ENCODE measurements at places on chromosomes 4 and X. TPM values are rescaled to one million over a fixed set of nuclear protein-coding genes. Genes with fewer than 3 reads are reported as not detected.
A peak's percentile ranks its signal among the peaks of the same experiment; 100 is the strongest.

DNA sequence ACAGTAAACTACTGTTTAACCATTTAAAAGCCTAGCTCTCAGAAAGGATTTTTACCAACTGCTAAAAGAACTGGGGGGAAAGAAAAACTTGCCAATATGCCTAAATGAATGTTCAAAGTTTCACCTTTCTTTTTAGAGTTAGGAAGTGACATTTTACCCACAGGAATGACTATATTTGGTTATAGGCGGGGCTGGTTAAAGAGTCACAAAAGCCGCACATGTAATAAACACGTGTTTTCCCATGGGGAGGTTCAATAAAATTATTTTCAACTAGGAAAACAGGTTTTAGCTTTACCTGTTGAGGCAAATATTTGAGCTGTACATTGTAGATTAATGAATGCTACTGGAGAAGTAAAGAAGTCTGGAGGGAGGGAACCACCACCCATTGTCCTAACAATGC is 41.6 kb upstream of the UGDH start:
- no peak overlapping the region for H3K27ac ChIP-seq
- peaks cover 12% of the 10 kb centered on the region for H3K4me1 ChIP-seq
- no peak overlapping the region for H3K4me3 ChIP-seq
- H3K27me3 ChIP-seq, result no peaks in the 10 kb centered on the region
- no peak for DNase-seq

DNA sequence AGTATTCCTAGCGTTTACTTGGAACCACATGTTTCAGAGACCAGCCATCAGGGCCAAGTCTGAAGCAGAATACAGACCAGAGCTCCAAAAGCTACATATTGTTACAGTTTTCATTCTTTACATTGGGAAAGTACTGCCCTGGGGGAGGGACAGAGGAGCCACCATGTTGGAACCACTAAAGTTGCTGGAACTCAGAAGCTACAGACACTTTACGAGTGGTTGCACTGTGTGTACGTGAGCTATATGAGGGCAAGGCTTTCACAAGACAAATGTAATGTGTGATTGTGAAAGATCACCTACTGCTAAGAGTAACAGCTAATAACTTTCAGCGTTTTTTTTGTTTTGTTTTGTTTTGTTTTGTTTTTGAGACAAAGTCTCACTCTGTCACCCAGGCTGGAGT is 11.7 kb downstream of the GPC3 start:
- peaks cover 5% of the 10 kb centered on the region for H3K4me1 ChIP-seq
- no peak overlapping the region for H3K4me3 ChIP-seq
- DNase-seq, result no peak
- no peak overlapping the region for H3K27ac ChIP-seq
- H3K36me3 ChIP-seq, result no peaks in the 10 kb centered on the region
- no peaks in the 10 kb centered on the region for H3K27me3 ChIP-seq

DNA sequence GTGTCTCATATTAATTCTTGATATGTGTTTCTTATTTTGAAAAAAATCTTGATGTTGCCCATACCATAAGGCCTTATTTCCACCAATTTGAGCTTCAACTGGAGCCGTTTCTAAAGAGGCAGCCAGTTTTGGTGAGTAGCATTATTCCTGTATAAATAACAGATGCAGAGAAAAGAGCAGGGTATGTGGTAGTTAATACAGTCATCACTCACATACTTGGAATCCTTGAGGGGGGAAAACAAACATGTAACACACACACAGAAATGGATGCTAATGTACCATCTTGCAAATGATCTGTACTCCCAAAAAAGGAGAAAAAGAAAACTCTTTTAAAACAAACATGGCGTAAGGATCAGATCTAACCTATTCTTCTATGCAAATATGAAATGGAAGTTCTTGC is 389.7 kb downstream of the GPM6A start:
- DNase-seq, result no peak
- no peaks in the 10 kb centered on the region for H3K27me3 ChIP-seq
- peaks cover 5% of the 10 kb centered on the region for H3K36me3 ChIP-seq

DNA sequence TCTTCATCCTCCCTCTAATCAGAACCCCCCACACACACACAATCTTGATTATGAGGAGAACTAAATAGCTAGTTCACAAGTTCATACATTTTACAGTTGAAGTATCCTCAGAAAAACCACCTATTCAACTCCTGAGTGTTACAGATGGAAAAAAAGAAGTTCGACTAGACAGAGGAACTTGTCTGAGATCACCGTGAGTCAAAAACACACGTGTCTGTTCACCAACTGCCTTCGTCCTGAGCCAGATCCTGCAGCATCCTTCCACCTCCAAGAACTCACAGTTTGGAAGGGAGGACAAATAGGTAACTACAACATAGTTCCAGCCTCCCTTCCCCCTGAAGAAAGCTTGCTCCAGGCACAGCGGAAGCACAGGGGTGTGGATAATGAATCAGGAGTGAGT is 19.0 kb upstream of the IRAK1 start:
- H3K4me1 ChIP-seq, result peaks cover 52% of the 10 kb centered on the region
- no peak overlapping the region for H3K27ac ChIP-seq
- no peaks in the 10 kb centered on the region for H3K27me3 ChIP-seq
- peaks cover 5% of the 10 kb centered on the region for H3K36me3 ChIP-seq

GRCh38 chrX:97529536-97530200 is 646.0 kb downstream of the RPA4 start:
- no peak overlapping the region for H3K27ac ChIP-seq
- peaks cover 7% of the 10 kb centered on the region for H3K4me1 ChIP-seq
- H3K27me3 ChIP-seq, result no peaks in the 10 kb centered on the region
- H3K36me3 ChIP-seq, result peaks cover 10% of the 10 kb centered on the region
- no peak for DNase-seq

- no peak for DNase-seq
- H3K27ac ChIP-seq, result no peak overlapping the region
- no peak overlapping the region for H3K4me3 ChIP-seq
- H3K27me3 ChIP-seq, result no peaks in the 10 kb centered on the region
Measured at GRCh38 chr4:161248880-161249279, 914.9 kb downstream of the FSTL5 start.

DNA sequence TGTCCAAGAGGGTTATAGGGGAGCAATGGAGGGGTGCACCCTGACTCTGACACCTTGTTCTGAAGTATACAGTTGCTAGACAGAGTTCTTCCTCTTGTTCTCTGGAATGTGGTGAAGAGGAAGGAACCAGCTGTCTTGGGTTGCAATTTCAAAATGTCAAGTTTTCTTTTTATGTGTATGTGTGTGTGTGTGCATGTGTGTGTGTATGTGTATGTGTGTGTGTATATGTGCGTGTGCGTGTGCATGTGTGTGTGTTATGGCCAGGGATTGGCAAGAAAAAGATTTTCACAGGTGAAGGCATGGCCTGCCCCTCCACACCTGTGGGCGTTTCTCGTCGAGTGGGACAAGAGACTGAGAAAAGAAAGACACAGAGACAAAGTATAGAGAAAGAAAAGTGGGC is 81.6 kb upstream of the ADGRA3 start:
- no peaks in the 10 kb centered on the region for H3K4me1 ChIP-seq
- no peak for DNase-seq
- H3K36me3 ChIP-seq, result no peaks in the 10 kb centered on the region
- H3K4me3 ChIP-seq, result no peak overlapping the region
- H3K27ac ChIP-seq, result no peak overlapping the region

GRCh38 chr4:145936997-145937901 is 1.4 kb downstream of the ZNF827 start:
- peak overlapping the region; percentile 97 for H3K27ac ChIP-seq
- DNase-seq, result peak; percentile 90
- peak overlapping the region; percentile 98 for H3K4me3 ChIP-seq
- H3K36me3 ChIP-seq, result no peaks in the 10 kb centered on the region
- H3K27me3 ChIP-seq, result no peaks in the 10 kb centered on the region

DNA sequence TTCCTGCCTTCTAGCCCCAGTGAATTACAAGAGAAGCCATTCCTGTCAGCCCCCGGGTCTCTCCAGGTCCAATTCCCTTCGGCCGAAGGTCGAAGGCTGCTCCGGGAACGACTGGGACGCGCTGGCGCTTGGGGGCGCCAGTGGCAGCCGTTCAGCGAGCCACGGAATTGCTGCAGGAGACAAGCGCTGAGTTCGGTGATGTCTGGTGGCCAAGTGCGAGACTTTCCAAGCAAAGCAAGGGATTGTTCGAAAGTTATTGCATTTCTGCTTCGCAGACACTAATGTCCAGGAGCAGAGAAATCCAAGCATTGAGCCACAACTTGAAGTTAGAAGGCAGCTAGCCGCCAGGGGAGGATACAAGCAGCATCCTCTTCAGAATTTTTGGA is 1.1 kb upstream of the DKK2 start:
- peak overlapping the region; percentile 88 for H3K27ac ChIP-seq
- H3K36me3 ChIP-seq, result no peaks in the 10 kb centered on the region
- peak overlapping the region; percentile 98 for H3K4me3 ChIP-seq

GRCh38 chr4:103415801-103416200 is 217.7 kb upstream of the CENPE start:
- no peaks in the 10 kb centered on the region for H3K4me1 ChIP-seq
- H3K36me3 ChIP-seq, result no peaks in the 10 kb centered on the region
- peaks cover 12% of the 10 kb centered on the region for H3K27me3 ChIP-seq
- no peak overlapping the region for H3K4me3 ChIP-seq
- peak; percentile 25 for DNase-seq

DNA sequence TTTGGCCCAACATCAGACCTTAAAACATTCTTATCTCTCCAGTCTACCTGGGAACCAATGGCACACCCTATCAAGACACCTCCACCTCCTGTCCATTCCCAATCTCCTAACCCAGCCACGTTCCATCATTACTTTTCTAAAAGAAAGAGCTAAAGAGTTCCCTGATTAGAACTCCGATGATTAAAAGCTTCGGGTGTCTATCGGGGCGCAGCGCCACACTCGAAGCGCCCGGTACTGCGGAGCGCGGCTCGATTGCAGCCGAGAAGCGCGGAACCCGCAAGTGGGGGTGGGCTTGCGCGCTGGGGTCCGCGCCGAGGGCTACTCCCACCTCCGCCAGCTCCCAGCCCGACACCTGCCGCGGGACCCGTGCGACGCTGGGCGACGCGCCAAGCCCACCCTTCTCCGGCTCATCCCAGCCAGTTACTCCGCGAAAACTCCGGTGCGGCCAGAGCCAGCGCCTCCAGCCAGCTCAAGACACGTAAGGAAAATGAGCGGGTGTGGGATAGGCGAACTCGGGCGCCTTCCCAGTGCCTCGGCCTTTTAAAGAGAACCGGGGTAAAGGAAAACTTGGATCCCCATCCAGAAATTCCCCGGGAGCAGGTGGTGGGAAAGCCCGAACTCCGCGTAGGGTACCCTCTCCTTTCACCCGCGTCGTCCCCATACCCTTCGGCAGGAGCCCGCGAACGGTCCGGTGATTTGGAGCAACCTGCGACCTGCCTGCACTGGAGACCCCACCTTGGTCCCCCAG is 593 bp downstream of the NPY1R start:
- no peaks in the 10 kb centered on the region for H3K36me3 ChIP-seq
- peak overlapping the region; percentile 81 for H3K4me3 ChIP-seq
- peaks cover 50% of the 10 kb centered on the region for H3K27me3 ChIP-seq
- no peak for DNase-seq
- peaks cover 14% of the 10 kb centered on the region for H3K4me1 ChIP-seq
- no peak overlapping the region for H3K27ac ChIP-seq

DNA sequence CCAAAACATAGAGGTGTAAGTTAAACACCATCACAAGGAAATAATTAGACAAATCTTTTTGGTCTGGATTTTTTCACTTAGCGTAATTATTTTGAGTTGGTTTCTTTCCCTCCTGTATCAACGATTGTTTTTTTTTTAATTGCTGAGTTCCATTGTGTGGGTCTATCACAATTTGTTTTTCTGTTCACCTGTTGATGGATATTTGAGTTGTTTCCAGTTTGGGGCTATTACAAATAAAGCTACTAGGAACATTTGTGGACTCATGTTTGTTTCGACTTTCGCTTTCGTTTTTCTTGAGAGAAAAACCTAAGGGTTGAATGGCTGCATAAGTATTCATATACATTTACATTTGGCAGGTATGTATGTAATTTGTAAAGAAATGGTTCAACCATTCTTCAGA is 20.4 kb upstream of the FBXW7 start:
- no peaks in the 10 kb centered on the region for H3K36me3 ChIP-seq
- no peak overlapping the region for H3K27ac ChIP-seq
- DNase-seq, result no peak
- H3K27me3 ChIP-seq, result no peaks in the 10 kb centered on the region
- no peak overlapping the region for H3K4me3 ChIP-seq

DNA sequence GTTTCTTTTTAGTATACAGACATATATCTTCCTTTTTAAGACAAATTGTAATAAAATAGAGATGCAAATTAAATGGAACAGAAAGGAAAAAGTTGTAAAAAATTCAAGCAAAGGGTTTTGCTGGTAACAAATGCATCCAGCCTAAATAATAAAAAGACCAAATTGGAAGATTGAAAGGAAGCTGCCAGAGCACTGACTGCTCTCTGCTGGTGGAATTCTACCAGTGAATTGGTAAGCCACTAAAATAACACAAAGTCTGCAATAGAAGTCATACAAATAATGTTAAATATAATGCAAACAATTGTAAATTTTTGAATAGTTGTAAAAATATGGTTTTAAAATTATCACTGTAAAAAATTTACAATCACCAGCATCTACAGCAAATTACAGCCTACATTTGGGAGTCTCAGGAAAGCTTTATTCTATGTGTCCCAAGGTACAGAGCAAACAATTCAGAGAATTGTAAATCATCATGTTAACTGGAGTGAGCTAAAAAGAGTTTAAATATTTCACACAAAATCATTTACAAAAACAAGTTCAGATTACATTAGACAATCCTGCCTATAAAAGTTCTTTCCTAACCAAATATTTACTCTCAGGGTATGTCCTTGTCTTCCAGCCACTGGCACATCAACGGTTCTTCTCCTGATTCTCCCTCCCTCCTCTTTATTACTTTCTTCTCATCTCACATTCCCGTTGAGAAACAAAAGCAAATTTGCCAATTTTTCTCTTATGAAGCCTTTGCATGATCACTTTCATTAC is 1322.5 kb downstream of the PCDH7 start:
- H3K27me3 ChIP-seq, result no peaks in the 10 kb centered on the region
- no peak for DNase-seq
- no peak overlapping the region for H3K27ac ChIP-seq
- H3K4me1 ChIP-seq, result no peaks in the 10 kb centered on the region

GRCh38 chr4:185859111-185859510 is 47.1 kb upstream of the SORBS2 start:
- peak overlapping the region; percentile 87 for H3K27ac ChIP-seq
- peaks cover 43% of the 10 kb centered on the region for H3K4me1 ChIP-seq
- no peaks in the 10 kb centered on the region for H3K27me3 ChIP-seq
- H3K4me3 ChIP-seq, result peak overlapping the region; percentile 10

DNA sequence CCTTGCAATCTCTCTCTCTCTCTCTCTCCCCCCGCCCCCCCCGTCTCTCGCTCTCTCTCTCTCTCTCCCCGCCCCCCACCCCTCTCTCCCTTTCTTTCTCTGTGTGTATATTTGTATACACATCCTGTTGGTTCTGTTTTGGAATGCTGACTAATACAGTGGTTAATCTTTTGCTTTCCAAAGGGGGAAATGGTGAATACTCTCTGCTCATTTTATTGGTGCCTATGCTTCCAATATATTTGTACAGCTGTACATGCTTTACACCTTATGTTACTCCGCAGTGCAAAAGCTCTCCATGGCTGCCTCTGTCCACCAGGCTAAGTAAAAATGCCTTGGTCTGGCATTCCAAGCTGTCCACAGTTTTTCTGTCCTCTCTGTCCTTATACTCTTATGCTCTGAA is 158.8 kb downstream of the RBMX2 start:
- peaks cover 3% of the 10 kb centered on the region for H3K4me1 ChIP-seq
- H3K4me3 ChIP-seq, result no peak overlapping the region
- no peak for DNase-seq
- no peaks in the 10 kb centered on the region for H3K36me3 ChIP-seq

Gene CXorf65
- total RNA-seq, result not detected

Gene AR
- 3.3 TPM for total RNA-seq

Gene KLHL4
- 2.0 TPM for total RNA-seq

Gene CT83
- total RNA-seq, result not detected

Gene UGT2B15
- not detected for total RNA-seq

Gene LGI2
- 0.36 TPM for total RNA-seq

Gene USP46
- 24.9 TPM for total RNA-seq

Gene PCDH11X
- not detected for total RNA-seq

Gene EVC2
- 2.8 TPM for total RNA-seq

Gene UGT2B10
- not detected for total RNA-seq
